Naive thymus-derived CD8-positive, alpha-beta T cell (primary cell): ENCODE measurements at places on chromosomes 16 and 17. TPM values are rescaled to one million over a fixed set of nuclear protein-coding genes. Genes with fewer than 3 reads are reported as not detected.
A peak's percentile ranks its signal among the peaks of the same experiment; 100 is the strongest.

ANKS4B gene
- total RNA-seq = not detected

ZNF597 gene
- total RNA-seq = 5.7 TPM

ANKRD11 gene
- 326 TPM for total RNA-seq

DPEP2 gene
- total RNA-seq = 151 TPM

DNA sequence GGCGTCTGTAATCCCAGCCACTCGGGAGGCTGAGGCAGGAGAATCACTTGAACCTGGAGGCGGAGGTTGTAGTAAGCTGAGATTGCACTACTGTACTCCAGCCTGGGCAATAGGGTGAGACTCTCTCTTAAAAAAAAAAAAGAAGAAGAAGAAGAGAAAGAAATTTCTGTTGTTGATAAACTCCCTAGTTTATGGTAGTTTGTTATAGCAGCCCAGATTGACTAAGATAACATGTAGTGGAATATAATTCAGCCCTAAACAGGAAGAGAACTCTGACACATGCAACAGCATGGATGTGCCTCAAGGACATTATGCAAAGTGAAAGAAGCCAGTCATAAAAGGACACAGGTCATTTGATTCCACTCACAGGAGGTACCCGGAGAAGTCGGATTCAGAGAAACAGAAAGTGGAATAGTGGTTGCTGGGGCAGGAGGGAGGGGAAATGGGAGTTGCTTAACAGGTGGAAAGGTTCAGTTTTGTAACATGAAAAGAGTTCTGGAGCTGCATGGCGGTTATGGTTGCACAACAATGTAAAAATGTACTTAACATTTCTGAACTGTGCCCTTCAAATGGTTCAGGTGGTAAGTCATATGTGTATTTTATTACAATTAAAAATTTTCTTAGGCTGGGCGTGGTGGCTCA is 26.0 kb upstream of the PRM1 start:
- no peaks in the 10 kb centered on the region for H3K36me3 ChIP-seq
- no peaks in the 10 kb centered on the region for H3K27me3 ChIP-seq
- no peak for DNase-seq
- H3K4me3 ChIP-seq = no peak overlapping the region
- no peak overlapping the region for H3K27ac ChIP-seq

DNA sequence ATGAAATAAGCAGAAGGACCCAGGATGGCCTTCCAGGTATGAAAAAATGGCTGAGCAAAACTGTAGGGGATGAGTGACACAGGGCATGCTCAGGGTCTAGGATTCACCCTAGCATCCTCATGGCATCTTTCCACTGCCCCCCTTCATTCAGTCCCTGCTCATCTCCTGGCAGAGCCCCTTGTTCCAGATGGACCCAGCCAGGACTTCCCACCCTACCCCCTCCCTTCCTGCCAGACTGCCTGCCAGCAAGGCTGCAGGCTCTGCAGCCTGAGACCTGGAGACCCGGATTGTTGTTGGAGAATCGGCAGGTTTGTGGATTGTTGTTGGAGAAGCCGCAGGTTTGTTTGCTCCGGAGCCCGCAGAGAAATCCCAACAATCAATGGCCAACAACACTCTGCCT is 6.6 kb downstream of the SEZ6 start:
- H3K27ac ChIP-seq = no peak overlapping the region
- H3K4me1 ChIP-seq = no peaks in the 10 kb centered on the region
- H3K36me3 ChIP-seq = no peaks in the 10 kb centered on the region
- no peak for DNase-seq
- no peak overlapping the region for H3K4me3 ChIP-seq

DNA sequence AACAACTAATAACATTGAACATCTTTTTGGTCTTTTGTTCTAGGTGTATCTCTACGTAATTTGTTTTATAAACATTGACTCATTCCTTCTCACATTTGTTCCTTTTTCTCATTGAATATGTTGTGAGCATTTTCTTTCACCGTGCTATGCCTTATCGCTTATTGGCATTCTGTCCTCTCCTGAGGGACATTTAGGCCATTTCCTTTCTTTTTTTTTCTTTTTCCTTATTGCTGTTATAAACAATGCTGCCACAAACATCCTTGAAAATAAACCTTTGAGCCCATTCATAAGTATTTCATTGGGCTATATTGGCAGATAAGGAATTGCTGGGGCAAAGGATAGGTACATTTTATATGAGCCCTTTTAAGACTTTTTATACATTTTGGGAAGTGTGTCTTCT is 32.4 kb downstream of the WSCD1 start:
- peaks cover 8% of the 10 kb centered on the region for H3K36me3 ChIP-seq
- no peak overlapping the region for H3K4me3 ChIP-seq
- H3K4me1 ChIP-seq = no peaks in the 10 kb centered on the region
- peaks cover 14% of the 10 kb centered on the region for H3K27me3 ChIP-seq
- DNase-seq = no peak

- H3K27ac ChIP-seq = no peak overlapping the region
- no peak overlapping the region for H3K4me3 ChIP-seq
- no peaks in the 10 kb centered on the region for H3K36me3 ChIP-seq
- DNase-seq = no peak
- peaks cover 10% of the 10 kb centered on the region for H3K4me1 ChIP-seq
Measured at GRCh38 chr17:48006936-48007709, 30.5 kb downstream of the COPZ2 start.

- H3K27me3 ChIP-seq = peaks cover 5% of the 10 kb centered on the region
- no peak overlapping the region for H3K4me3 ChIP-seq
- H3K36me3 ChIP-seq = no peaks in the 10 kb centered on the region
Measured at GRCh38 chr16:73018821-73019456, 29.0 kb downstream of the ZFHX3 start.

- no peaks in the 10 kb centered on the region for H3K4me1 ChIP-seq
- DNase-seq = peak; percentile 84
- H3K36me3 ChIP-seq = no peaks in the 10 kb centered on the region
Measured at GRCh38 chr16:740764-741505, at the start of gene CIAO3. CIAO3 (minus strand) TSS chr16:740997; CDS start chr16:740985, 12 bp downstream.

GRCh38 chr16:1297018-1297696 is 12.3 kb upstream of the UBE2I start:
- DNase-seq = no peak
- H3K4me1 ChIP-seq = peaks cover 13% of the 10 kb centered on the region
- no peak overlapping the region for H3K27ac ChIP-seq
- H3K36me3 ChIP-seq = no peaks in the 10 kb centered on the region

DNA sequence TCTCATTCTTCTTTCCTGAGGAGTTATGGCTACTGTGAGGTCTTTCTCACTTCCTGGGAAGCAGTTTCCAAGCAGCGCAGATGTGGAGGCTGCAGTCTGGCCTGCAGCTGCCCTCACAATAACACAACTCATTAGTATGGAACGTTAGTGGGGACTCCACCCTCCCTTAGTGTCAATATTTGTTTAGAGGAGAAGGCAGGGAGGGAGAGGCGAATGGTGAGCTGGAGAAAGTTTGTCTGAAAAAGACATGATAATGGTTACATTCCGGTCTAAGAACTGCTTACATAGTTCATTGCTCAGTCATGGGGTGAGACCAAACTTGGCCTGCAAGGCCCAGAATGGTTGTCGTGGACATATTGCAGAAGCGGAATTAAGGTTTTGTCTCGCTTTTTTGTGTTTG is 170.2 kb downstream of the HS3ST3B1 start:
- H3K4me1 ChIP-seq = no peaks in the 10 kb centered on the region
- H3K27me3 ChIP-seq = no peaks in the 10 kb centered on the region
- H3K36me3 ChIP-seq = peaks cover 8% of the 10 kb centered on the region
- no peak overlapping the region for H3K4me3 ChIP-seq
- no peak overlapping the region for H3K27ac ChIP-seq

GRCh38 chr16:85462714-85463611 is 150.2 kb upstream of the GSE1 start:
- no peak for DNase-seq
- H3K4me3 ChIP-seq = peak overlapping the region; percentile 88
- H3K4me1 ChIP-seq = peaks cover 21% of the 10 kb centered on the region
- no peak overlapping the region for H3K27ac ChIP-seq
- no peaks in the 10 kb centered on the region for H3K36me3 ChIP-seq

DNA sequence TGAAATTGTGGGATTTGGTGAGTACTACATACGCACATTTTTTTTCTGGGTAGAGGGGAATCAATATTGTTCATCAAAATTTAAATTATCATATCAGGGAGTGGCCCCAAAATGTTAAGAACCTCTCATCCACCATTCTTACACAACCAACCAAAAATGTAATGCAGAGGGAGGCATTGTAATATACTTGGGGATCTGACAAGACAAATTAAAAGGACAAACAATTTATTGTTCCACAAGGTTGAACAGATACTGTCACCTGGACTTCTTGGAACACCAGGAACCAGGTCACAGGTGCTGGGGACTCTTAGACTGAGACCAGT is 14.7 kb upstream of the HOXB9 start:
- no peaks in the 10 kb centered on the region for H3K36me3 ChIP-seq
- no peak for DNase-seq

DNA sequence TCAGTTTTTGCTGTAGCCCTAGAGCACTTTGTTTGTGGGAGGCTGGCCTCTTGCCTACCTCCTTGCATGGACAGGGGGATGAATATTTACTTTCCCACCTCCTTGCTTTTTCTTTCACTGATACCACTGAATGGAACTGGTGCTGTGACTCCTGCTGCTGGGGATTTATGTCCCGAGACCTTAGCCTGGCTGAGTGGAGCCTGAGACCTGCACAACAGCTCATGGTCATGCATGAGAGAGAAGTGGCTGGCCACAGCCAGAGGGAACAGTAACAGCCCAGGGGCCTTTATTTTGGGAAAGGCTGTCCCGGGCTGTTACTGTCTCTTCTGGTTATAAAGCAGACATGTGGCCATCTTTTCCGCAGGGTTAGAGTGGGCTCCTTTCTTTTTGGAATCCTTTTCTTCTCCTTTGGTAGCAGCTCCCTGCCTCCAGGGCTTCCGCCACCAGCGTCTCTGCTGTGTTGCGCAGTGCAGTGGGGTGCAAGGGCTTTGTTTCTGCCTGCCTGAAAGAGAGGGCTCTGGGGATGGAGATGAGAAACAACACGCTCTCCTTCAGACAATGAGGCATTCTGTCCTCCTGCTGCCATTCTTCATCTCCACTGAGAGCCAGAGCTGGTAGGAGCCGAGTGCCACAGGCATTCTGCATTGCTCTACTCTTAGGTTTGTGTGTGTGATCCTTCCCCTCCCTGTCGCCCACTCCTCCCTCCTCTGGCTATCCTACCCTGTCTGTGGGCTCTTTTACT is 14.5 kb downstream of the SNX11 start:
- no peak overlapping the region for H3K27ac ChIP-seq

GRCh38 chr17:76736349-76737081 is 616 bp downstream of the SRSF2 start:
- peaks cover 72% of the 10 kb centered on the region for H3K4me1 ChIP-seq
- H3K36me3 ChIP-seq = peaks cover 21% of the 10 kb centered on the region
- DNase-seq = peak; percentile 35
- H3K27me3 ChIP-seq = no peaks in the 10 kb centered on the region
- peak overlapping the region; percentile 98 for H3K27ac ChIP-seq
